ENCODE measurements at places on chromosomes 2 and 18.

DNA sequence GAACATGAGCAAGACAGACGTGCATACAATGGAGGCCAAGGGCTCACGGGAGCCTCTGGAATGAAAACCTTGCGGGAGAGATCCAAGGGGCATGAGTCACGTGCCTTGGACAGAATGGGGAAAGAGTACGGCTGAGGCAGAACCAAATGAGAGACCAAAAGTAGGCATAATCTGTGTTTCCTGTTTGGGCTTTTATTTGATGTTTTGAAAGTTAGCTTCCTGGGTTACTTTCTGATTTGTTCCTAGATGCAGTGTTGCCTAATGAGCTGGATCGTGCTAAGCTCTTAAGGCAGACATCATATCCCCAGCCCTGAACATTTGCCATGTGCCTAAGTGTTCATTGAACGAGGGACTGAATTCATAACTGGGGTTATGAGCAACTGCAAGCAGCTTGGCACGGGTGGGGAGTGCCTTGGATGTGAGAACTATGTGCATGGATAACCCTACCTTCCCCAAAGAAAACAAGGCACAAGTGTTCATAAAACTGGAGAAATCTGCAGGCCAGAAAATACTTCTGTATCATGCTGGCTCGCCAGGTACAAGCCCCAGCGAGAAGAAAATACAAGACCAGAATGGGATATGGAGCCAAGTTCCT lies 60.3 kb upstream of the RPL31 start:
- no peak for DNase-seq

DNA sequence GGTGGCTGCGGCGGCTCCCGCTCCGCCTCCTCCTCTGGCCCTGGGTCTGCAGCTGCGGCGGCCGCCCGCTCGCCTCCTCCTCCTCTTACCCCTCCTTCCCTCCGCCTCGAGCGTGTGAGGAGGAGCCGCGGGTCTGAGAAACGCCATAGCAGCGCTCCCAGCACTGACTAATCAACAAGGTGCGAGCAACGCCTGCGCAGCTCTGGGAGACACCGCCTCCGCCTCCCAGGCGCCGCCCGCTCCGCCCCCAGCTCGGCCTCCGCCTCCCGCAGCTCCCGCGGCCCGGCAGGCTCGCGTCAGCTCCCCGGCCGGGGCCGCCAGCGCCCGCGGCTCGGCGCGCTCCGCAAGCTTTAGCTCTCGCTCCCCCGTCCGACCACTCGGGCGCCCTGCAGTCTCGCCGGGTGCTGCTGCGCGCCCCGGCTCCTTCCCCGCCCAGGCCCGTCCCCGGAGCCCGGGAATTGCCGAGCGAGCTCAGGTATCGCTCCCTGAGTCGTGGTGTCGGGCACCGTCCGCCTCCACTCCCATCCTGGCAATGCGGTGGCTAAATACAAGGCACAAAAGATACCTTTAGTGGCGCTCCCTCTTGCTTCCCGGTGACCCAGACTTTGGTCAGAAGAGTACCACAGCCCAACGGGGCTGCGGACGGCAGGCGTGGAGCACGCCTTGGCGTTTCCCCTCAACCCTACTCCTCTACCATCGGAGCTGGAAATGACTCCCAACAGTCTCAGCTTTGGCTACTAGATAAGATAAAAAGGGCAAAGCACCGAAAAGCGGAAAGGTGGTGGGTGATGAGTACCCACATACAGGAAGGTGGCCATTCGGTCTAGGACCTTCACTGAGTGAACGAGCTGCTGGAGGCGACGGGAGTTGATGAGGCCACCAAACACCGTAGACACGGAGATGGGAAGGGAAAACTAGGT lies at the start of gene GAREM1:
GAREM1 (minus strand) TSS at position 169 of the 920 bp plus-strand sequence. CDS start 454 bp downstream, outside the sequence.
- peak; percentile 96 for DNase-seq

- DNase-seq = no peak
Observed at GRCh38 chr2:238042849-238043584, 17.8 kb upstream of the SCLY start.

DNA sequence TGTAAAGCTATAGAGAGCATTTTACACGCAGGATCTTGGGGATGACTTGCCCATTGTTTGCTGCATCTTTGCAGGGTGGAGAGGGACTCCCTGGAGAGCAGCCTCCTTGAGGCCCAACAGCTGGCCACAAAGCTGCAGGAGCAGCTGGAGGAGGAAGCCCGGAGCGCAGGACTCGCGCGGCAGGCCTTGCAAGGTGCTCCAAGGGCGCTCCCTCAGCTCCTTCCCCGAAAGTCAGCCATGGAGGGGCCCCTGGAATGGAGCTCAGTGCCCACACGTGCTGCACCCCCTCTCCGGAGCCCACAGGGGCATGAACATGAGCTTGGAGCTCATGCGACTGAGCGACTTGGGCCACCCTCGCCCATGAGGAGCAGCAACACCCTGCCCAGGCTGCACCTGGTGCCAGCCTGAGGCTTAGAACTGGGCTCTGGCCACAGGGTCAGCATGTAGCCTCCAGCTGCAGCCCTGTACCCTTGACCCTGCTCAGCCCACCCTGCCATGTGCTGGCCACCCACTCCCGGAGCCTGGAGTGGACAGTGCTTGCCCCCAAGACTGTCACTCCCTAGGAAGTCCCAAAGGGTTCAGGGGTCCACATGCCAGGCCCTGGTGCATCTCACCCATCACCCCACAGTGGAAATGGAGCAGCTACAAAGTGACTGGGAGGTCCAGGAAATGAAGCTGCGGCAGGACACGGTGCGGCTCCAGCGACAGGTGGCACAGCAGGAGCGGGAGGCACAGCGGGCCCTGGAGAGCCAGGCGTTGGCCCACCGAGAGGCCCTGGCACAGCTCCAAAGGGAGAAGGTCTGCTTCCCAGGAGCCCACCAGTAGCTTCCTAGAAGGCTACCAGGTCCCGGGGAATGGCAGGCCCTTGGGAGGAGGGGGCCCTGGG lies 43.0 kb downstream of the CROCC2 start:
- DNase-seq = no peak

- DNase-seq = no peak
Observed at GRCh38 chr18:8426401-8426800, 182.8 kb upstream of the RAB12 start.

GRCh38 chr18:6571239-6571602 lies 156.5 kb upstream of the L3MBTL4 start:
- DNase-seq = no peak

GRCh38 chr2:171169839-171170238 lies 9.1 kb upstream of the TLK1 start:
- DNase-seq = no peak

Data from common myeloid progenitor, CD34-positive (primary cell).